ENCODE measurements at places on chromosomes 5 and 9.

GRCh38 chr9:99867536-99867935 lies 38.9 kb upstream of the STX17 start:
- no peak for DNase-seq

GRCh38 chr9:124216474-124217176 lies 41.1 kb upstream of the NEK6 start:
- DNase-seq = peak; percentile 15

DNA sequence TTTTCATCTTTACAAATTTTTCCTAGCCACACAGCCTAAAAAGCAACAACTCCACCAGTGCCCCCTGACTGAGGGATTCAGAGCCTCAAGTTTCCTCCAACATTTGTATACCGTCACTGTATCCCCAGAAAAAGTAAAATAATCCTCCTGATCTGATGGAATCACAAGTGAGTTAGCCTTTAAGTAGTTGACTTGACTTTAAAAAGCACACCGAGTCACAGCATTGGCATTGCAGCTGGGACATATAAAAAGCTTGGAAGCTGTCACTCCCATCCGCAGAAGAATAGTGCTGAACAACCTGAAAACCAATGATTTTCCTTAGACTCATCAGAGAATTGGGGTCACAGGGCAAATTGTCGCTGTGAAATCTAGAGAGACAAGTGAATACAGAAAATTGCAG lies 41.6 kb upstream of the FBN2 start:
- no peak for DNase-seq

- no peak for DNase-seq
These were observed 169.4 kb downstream of the MAPKAP1 start for GRCh38 chr9:125537442-125538091.

- DNase-seq = no peak
These were observed 1.1 kb downstream of the EPB41L4B start for GRCh38 chr9:109319626-109320241.

DNA sequence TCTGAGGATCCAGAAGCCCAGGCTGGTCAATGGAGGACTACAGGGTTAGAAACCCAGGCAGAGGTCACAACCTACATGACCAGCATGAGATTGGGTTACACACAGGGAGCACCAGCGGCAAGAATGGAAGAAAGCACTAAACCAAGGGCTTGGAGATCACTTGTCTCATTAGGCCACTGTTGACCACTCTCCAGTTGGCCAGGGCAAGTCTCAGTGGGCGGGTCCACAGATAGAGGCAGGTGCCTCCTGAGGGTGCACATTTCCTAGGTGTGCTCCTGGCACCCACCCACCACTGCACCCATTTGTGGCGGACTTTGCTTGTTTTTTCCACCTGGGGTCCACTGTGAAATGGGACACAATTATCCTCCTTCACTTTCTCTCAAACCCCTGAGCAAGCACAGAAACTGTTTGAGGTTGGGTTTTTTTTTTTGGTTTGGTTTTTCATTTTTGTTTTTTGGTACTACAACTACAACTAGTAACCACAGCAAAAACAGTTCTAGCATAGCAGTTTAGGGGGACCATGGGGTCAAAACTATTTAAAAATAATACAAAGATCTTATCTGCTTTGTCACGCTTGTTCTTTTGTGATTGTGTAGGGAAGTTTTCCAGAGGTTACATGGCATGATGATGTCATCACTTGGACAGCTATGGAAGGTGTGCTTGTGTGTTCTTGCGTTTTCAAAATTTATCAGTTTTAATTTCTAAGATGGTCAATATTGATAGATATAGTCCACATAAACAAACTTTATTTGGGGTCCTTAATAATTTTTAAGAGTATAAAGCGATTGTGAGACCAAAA lies 6.1 kb downstream of the NPR2 start:
- DNase-seq = no peak

DNA sequence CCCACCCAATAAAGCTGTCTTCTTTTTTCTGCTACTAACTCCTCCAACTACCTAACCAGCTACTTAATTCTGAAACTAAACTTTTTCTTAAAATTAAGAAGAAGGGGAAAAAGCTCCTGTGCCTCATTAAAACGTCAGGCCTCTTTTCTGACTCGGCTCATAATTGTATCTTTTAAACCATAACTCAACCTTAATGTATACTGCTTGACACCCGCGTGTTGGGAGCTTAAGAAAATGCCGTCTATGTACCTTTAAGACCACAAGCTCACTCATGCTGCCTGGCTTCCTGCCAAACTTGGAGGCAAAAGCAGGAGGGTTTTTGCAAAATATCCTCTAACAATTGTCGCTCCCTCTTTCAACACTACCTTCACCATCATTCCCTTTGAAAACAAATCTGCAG lies 5.0 kb downstream of the EBF1 start:
- DNase-seq = no peak
